Kidney glomerular epithelial cell (primary cell): ENCODE measurements at places on chromosomes 6 and 20.
A peak's percentile ranks its signal among the peaks of the same experiment; 100 is the strongest.

DNA sequence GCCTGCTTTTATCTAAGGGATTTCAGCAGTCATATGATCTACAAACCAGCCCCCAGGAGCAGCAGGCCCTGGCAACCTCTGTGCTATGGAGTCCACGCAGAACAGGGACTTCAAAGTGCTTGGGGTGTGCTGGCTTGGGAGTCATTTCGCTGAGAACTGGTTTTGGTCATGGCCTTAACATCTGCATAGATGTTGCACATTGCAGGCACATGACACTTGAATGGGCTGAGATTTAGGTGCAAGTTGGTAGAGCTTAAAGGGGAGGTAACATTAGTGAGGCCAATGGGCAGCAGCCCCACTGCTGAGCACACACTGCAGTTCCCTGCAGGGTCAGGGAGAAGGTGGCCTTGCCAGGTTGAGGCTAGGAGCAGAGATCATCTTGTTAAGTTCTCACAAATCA lies 43.6 kb downstream of the RREB1 start:
- DNase-seq = no peak

GRCh38 chr20:63505723-63506122 lies 6.8 kb upstream of the EEF1A2 start:
- DNase-seq = no peak

GRCh38 chr6:56314683-56315523 lies 67.5 kb upstream of the COL21A1 start:
- DNase-seq = peak; percentile 24

DNA sequence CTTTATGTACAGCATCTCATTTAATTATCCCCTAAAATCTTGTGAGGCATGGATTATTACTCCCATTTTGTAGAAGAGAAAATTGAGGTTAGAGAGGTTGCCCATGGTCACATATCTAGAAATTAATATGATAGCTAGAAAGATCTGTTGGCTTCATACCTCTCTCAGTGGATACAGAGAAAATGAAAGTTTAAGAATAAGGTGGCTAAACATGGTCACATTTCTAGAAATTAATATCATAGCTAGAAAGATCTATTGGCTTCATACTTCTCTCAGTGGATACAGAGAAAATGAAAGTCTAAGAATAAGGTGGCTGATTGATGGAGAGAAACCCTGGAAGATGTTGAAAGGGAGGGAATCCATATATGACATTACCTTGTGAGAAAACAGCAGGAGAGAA lies 260.7 kb upstream of the MAN1A1 start:
- DNase-seq = no peak

- no peak for DNase-seq
Observed at GRCh38 chr20:23884136-23884770, 4.7 kb upstream of the CST5 start.

DNA sequence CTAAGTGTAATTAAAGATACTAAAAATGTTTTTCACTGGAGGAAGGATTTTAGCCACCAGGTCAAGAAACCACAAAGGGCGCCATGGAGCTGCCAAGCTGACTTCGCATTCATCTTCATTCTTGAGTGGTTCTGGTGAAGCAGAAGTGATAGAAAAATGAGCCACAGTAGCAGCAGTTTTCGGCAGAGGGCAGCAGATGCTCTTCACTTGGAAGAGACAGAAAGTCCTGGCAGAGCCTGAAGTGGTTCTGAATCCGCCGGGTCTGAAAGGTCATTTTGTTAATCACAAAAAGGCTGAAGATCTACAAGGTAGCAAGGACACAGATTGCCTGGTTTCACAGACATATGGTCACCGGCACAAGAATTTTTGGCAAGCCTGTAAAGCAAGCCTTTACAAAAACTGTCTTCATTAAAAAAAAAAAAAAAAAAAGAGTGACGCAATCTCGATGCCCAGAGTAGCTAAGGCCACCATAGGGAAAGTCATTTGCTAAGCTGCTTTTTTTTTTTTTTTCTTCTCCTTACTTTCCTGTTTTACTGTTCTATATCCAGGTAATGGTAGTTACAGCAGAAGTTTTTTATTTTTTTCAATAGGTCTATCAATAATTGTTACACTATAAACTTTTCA lies 345.1 kb upstream of the AGPAT4 start:
- peak; percentile 42 for DNase-seq

DNA sequence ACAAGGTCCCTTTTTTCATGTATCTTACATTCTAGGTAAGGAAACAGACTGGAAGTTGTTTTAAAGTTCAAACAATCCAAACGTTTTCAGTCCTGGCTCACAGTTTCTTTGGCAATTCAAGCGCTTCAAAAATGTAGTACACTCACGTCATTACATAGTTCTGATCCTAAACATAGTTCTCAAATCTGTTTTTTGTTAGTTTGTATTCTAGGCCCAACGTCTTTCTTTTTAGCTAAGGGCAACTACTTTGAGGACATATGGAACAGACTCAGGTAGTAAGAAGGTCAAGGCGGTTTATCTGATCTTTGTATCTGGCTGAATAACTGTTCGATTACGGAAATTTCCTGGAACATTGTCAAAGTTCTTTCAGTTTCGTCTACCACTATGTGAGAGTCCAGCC lies 36.9 kb upstream of the PLCB4 start:
- no peak for DNase-seq

DNA sequence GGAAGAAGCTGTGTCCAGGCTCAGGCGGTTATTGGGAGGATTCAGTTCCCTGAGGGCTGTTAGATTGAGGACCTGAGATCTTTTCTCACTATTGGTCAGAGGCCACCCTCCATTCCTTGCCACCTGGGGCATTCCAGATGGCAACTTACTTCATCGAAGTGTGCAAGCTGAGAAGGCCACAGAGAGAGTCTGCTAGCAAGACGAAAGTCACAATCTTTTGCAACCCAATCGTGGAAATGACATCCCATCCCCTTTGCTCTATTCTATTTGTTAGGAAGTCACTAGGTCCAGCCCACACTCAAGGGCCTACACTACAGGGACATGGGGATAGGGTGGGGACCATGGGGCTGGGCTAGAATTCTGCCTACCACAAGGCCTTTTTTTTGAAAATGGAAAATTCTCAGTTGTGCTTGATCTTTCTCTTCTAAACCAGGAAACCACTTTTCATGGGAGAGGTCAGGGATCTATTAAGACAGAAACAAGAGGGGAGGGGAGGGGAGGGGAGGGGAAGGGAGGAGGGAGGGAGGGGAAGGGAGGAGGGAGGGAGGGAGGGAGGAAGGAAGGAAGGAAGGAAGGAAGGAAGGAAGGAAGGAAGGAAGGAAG lies 217.2 kb downstream of the BCAS1 start:
- DNase-seq = no peak

- no peak for DNase-seq
Observed at GRCh38 chr20:52601295-52601971, 370.7 kb upstream of the TSHZ2 start.

GRCh38 chr6:108524528-108525248 lies 36.0 kb upstream of the FOXO3 start:
- DNase-seq = no peak

- no peak for DNase-seq
Observed at GRCh38 chr20:59428441-59429205, 128.2 kb downstream of the EDN3 start.

- DNase-seq = no peak
Observed at GRCh38 chr6:49416195-49416594, 46.9 kb downstream of the MMUT start.

GRCh38 chr20:47568019-47568418 lies 66.3 kb downstream of the NCOA3 start:
- DNase-seq = peak; percentile 72

GRCh38 chr6:110476046-110476849 lies at the start of gene SLC22A16:
Gene SLC22A16, minus strand, starts transcription at chr6:110476613. Its CDS starts 39 bp downstream, at chr6:110476574.
- DNase-seq = no peak

GRCh38 chr20:19761841-19762240 lies 3.8 kb downstream of the RIN2 start:
- no peak for DNase-seq

DNA sequence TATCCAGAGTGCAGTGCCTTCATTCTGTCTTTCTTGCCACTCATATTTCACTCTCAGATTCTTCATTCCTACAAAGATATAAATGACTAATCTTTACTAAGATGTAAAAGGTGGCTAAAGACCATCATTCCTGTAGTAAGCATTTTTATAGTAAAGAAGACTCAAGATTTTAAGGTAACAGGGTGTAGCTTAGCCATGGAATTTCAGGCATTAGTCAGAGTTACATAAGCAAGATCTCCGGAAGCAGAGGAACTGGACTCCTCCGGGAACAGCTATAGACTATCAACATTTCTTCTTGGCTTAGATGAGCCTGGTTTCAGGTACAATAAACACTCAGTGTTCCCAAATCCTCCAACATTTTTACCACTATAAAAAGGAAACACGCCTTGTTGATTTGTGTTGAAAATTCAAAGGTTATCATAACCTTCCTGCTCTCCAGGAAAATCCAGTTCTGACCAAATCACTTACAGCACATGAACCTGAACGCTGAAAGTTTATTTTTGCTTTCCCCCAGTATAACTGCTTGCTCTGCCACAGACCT lies 23.7 kb downstream of the SERPINB1 start:
- DNase-seq = peak; percentile 72

GRCh38 chr6:37794825-37795224 lies 24.7 kb upstream of the ZFAND3 start:
- DNase-seq = peak; percentile 49

DNA sequence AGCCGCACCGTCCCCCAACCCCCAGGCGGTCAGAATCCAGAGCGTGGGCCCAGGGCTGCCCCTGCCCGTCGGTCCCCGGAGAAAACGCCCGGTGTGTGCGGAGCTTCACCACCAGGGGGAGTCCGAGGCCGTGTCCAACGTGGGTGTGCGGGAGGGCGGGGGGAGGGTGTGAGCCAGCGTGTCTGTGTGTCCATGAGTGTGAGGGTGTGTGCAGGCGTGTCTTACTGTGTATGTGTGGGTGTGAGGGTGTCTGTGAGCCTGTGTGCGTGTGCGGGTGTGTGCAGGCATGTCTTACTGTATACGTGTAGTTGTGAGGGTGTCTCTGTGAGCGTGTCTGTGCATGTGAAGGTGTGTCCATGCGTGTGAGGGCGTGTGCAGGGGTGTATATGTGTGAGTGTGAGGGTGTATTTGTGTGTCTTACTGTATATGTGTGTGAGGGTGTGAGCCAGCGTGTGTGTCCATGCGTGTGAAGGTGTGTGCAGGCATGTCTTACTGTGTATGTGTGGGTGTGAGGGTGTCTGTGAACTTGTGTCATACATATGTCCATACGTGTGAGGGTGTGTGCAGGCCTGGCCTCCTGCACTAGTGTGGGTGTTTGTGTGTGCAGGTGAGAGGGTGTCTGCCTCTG lies 24.6 kb upstream of the GATA5 start:
- peak; percentile 51 for DNase-seq

DNA sequence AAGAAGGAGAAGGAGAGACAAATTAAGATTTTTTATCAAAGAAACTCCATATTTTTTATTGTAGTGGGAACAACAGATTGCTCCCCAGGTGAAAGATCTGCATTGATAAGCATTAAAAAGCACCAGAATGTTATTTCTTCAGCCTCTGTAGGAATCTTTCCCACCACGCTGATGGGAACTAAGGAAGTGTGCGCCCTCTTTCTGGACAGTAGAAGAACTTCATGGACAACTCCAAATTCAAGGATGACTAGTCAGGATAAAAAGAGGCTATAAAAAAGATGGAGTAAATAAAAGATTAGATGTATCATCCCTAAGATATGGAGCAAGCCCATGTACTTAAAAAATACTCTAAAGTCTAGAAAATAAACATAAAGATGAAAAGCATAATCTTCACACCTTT lies 45.8 kb upstream of the PAK5 start:
- peak; percentile 30 for DNase-seq

GRCh38 chr20:18984238-18985200 lies 170.9 kb downstream of the SCP2D1 start:
- peak; percentile 44 for DNase-seq

GRCh38 chr20:32004963-32005362 lies 5.3 kb upstream of the CCM2L start:
- DNase-seq = no peak

- DNase-seq = no peak
Observed at GRCh38 chr6:106005954-106006353, 80.2 kb upstream of the PRDM1 start.

DNA sequence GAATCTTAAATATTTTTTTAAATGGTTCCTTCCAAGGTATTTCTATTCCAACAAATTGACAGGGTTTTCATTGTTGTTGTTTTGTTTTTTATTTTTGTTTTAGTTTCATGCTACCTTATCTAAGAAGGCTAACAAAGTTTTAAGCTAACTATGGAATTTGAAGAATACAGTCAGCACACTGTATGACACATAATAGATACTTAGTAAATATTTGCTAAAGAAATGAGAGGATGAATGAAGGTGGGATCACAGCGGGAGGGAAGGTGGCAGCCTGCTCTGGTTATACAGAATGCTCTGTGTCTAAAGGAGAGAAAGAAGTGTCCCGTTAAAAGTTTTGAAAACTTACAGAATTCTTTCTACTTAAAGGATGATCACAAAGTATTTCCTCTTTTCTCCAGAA lies 43.7 kb upstream of the DST start:
- no peak for DNase-seq

DNA sequence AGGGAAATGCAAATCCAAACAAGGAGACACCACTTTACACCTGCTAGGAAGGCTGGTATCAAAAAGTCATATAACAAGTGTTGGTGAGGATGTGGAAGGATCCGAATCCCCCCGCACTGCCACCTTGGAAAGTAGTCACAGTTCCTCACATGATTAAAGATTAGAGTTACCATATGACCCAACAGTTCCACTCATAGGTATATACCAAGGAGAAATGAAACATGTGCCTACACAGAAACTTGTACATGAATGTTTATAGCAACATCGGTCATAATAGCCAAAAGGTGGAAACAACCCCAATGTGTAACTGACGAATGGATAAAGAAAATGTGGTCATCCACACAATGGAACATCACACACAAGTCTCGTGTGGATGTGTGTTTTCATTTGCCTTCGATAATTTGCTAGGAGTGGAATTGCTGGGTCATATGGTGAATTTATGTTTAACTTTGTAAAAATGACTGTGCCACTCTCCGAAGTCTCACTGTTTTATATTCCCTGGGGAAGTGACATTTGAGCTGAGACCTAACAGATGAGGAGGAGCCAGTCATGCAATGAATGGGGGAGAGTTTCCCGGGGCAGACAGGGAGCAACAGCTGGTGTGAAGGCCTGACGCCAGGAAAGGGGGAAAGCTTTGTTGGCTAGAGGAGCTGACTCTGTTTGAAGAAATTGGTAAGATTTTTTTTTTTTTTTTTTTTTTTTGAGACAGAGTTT lies 125.9 kb upstream of the MLN start:
- DNase-seq = no peak

- DNase-seq = no peak
Observed at GRCh38 chr6:163872335-163872734, 457.8 kb downstream of the QKI start.

DNA sequence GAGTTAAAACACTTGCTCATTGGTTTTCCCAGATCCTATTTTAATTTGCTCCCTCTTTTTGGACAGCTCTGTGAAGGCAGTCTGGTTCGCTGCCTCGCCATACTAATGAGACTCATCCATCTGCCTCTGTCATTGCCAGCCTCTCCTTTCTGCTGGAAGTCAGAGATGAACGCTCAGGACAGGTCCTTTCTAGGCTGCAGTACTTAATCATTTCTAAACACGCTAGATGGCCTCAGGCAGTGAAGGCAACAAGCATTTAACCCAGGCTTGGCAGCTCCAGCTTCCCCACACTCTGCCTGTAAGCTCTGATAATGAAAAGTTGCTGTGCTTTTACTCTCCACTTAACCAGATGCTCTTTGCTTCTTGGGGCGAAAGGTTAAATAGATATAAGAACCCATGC lies 286.7 kb upstream of the POU3F2 start:
- no peak for DNase-seq
